ENCODE measurements at places on chromosomes 1 and 21.

- DNase-seq: no peak
Measured at GRCh38 chr1:3069491-3070308, 697 bp downstream of the PRDM16 start.

GRCh38 chr21:38984568-38984967 lies 178.8 kb downstream of the ETS2 start:
- DNase-seq: no peak

GRCh38 chr1:7707527-7707926 lies 63.6 kb upstream of the VAMP3 start:
- no peak for DNase-seq

- DNase-seq: no peak
Measured at GRCh38 chr21:43911015-43911934, 46.3 kb downstream of the AGPAT3 start.

- DNase-seq: no peak
Measured at GRCh38 chr1:38038861-38039260, 7.7 kb downstream of the POU3F1 start.

GRCh38 chr1:210677533-210677932 lies 348.8 kb downstream of the HHAT start:
- DNase-seq: no peak

- DNase-seq: no peak
Measured at GRCh38 chr21:25577424-25578055, 29.7 kb downstream of the MRPL39 start.

- DNase-seq: no peak
Measured at GRCh38 chr1:245622332-245623014, 467.7 kb downstream of the KIF26B start.

DNA sequence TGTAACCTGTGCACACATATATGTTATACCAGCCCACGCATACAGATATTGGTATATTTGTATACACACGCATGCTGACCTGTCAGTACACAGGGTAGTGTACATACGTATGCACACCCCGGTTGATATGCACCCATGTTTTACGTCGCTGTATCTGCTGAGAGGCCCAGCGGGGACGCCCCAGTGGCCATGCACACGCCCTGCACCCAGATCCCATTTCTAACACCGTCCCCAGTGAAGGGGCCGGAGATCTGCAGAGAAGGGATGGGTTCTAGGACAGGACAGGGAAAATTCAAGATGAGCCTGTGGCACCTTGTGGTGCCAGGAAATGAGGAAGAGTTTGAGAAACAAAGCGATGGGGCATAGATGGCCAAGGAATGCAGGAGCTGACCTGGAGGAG lies 57.2 kb upstream of the TTC34 start:
- DNase-seq: no peak

DNA sequence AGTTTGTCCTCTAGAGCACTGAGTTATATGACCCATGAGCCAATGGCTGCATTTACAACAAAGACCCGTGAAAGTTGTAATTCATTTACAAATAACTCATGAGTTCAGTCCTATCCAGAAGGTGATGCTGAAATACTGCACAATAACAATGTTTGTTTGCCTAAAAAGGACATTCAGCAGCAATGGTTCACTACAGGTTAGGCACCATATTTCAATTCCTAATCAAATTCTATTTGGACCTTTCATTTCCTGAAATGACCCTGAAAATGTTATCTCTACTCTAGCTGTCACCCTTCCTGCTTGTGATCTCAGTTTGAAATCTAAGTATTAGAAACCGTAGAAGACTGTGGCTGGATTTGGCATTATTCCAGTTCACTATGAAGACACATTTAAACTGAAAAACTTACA lies 191.2 kb upstream of the SAMSN1 start:
- DNase-seq: no peak

DNA sequence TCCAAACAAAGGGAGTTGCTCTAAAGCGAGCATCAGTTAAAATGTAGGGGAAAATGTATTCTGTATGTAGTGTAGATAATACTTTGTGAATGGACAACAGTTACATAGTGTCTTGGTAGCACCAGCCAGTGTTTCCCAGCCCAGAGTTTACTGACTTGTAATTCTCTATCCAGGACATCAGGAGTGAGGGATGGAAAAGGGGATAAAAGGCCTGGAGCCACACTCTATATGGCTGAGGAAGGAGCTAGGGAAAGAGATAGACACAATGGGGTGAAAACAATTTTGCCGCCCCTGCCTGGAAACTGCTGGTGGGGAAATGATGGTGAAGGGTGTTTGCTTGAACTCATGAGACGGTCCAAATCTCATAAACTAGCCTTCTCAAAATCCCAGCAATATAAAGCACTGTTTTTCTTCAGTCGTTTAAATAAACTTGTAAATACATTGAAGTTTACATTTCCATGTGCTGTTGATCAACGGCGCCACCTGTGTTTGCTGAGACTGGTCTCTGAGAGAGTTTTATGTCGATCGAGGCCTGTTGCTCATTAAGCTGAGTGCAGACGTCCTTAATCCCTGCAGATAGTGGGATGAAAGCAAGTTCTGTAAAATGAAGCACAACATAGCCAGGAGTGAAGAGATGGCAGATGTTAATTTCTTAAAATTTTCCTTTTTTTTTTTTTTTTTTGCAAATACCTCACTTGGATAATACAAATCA lies 27.9 kb upstream of the AGO1 start:
- no peak for DNase-seq

DNA sequence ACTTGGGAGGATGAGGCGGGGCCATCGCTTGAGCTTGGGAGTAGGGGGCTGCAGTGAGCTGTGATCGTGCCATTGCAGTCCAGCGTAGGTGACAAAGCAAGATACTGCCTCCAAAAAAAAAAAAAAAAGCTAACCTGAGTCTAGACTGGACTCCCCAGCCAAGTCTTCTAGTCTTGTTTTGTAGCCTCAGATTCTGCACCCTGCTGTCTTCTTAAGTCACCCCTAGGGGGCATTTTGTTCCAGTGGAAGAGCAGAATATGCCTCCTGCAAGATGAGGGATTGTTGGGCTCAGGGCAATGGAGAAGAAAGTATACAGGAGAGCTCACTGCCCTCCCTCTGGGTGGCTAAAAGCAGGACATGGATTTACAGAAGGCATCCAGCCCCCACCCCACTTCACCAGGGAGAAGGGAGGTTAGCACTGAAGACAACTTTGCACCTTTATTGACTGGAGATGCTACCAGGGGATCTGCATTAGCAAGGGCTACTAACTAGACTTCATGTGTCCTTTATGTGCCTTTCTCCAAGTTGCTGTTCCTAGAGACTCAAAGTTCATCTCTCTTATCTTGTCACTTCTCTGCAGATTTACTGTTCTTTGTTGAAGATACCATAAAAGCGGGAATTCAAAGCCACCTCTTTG lies 15.3 kb upstream of the RNF187 start:
- peak; percentile 67 for DNase-seq

DNA sequence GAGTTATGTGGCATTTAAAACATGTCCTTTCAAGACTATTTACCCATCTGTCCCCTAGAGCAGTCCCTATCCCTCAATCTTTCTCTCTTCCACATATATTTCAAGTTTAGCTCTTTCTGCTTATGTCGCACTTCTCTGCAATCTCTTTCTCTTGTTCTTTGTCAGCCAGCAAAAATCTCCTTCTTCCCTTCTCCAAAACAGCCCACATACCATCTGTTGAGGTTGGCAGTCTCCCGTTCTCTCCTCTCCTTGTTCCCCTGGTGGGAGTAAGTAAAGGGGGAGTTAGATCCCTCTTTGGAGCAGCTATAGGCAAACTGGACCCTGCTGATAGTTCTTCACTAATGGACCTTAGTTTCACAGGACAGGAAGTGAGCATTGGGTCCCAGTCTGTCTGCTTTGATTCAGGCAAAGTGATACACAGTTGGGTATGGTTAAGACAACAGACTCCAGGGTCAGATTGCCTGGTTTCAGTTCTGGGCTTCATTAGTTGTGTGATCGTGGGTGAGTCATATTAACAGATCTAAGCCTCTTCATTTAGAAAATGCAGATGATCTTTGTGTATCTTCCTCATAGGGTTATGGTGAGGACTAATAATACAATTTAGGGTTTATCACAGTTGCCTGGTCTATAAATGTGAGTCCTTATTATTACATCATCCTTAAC lies 19.7 kb downstream of the BRINP2 start:
- DNase-seq: no peak

DNA sequence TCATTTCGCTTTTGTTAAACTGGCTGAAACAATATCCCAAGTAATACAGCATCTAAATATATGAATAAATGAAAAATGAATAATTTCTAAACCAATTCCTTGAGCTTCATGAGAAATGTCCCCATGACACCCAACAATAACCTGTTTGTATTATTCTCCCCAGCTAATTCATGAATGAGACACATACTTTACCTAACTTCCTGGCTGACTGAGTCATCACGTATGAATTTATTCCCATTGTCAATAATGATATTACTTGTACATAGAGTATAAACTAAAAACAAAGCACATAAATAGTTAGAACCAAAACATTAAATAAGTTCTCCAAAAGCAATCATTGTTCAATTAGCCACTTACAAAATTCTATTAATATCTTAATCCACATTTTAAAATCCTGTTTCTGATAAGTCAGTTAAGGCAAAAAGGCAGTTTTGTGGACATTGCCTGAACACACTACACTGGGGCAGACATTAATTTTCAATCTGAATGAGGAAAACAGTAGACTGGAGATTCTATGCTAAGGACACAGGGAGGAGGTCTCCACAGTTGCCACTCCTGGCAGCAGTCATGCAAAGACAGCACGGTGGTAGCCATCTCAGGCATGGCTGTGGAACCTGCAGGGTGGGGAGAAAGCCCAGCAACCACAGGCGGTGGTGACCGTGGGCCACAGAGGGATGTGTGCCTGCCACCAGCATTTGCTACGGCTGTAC lies 48.2 kb downstream of the SLC9C2 start:
- no peak for DNase-seq

GRCh38 chr1:154627257-154628120 lies 19.5 kb upstream of the ADAR start:
- peak; percentile 78 for DNase-seq

- DNase-seq: peak; percentile 18
Measured at GRCh38 chr1:167455786-167456446, 62.4 kb downstream of the CD247 start.

GRCh38 chr1:119554183-119554582 lies 47.2 kb downstream of the HSD3B1 start:
- DNase-seq: peak; percentile 9
